Mesenteric fat pad (tissue), 1 donor: ENCODE measurements at places on chromosomes 5 and 9.

DNA sequence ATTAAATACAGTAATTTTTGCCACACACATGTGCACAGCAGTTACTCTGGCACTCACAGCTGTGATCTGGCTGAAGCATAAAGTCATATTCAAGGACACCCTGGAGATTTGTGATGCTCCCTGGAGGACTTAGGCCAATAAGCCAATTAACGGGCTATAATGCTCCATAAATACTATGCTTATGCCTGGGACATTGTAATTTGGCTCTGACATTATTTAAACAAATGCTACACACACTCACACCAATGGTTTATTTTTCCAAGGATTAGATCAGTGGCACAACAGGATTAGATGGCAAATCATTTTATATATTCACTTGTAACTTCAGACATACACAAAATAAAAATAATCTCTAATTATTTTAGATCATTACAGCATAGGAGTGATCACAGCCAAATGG, 111.2 kb downstream of the LMNB1 start:
- DNase-seq: no peak

DNA sequence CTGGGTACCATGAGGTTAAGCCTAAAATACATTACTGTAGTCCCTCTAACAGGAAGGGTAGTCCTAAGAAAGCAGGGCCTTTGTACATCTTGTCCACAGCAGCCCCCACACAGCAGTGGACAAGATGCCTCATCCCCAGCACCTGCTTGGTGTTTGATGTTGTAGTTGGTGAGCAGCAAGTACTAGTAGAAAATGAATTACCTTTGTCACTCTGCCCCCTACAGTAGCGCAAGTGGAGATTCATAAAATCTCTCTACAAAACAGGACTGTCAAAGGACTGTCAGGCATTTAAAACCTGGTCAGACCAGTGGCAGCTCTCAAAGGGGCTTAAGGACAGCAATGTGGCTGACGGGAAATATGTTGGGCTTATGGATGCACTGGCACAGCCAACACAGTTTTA, 122.5 kb downstream of the TMEM174 start:
- DNase-seq: no peak

GRCh38 chr9:127528422-127529251, 77.3 kb downstream of the LRSAM1 start:
- no peak for DNase-seq

GRCh38 chr5:115375893-115376292, 79.4 kb upstream of the CCDC112 start:
- no peak for DNase-seq

GRCh38 chr5:158843305-158843704, 256.4 kb downstream of the EBF1 start:
- DNase-seq: no peak

GRCh38 chr5:171801-172331, 19.4 kb upstream of the LRRC14B start:
- peak; percentile 87 for DNase-seq

DNA sequence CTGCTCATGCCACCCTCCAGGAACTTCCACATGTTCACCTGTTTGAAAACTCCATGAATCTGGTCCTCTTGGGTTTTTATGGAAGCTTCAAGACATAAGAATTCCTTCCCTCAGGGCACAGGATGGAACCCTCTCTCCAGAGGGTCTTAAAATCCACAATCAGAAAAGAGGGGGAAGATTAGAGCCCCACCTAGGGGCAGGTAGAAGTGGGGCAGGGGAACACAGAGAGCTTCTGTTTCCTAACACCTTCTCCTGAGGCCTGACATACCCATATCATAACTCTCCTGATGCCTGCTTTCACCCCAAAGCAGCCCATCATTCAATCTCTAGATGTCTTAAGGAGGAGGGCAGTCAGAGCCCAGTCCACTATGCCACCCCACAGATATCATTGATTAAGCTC, 1087.7 kb upstream of the ARRDC3 start:
- no peak for DNase-seq

DNA sequence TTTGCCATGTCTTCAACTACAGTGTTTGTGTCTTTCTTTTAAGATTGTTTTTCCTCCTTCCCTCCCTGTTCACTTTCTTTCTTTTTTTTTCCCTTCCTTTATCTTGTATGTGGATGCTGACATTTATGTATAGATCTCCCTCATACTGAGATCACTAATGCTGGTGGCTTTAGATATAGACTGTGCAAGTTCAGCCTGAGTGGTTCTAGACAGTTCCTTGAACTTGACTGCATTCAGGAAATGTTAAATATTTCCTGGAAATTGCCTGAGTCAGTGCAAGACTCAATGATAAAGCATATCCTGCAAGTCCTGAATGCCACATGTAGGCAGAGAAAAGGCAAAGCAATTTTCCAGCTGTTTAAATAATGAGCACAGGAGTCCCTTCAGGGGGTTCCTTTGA, 182.5 kb upstream of the NR3C1 start:
- no peak for DNase-seq

- no peak for DNase-seq
These were observed 23.5 kb upstream of the ADCY2 start for GRCh38 chr5:7372399-7372798.

DNA sequence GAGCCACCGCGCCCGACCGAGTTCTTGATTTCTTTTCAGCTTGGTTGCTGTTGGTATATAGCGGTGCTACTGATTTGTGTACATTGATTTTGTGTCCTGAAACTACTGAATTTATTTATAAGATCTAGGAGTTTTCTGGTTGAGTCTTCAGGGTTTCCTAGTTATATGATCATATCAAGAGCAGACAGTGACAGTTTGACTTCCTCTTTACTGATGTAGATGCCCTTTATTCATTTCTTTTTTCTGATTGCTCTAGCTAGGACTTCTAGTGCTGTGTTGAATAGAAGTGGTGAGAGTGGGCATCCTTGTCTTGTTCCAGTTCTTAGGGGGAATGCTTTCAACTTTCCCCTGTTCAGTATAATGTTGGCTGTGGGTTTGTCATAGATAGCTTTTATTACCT, 17.4 kb upstream of the LRRC19 start:
- no peak for DNase-seq

DNA sequence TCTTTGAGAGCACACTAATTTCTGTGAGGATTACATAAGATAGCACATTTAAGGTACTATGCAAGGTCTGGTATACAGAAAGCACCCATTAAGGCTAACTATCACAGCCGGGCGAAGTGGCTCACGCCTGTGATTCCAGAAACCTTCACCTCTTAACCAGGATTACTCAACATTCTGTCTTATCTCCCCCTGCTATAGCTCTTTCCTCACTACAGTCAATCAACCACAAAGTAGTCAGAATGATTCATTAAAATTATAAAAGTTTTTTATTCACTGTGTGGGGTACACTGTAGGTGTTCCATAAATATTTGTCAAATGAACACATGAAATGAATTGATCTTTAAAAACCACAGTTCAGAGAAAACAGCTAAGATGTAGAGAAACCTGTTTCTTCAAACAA, 48.7 kb downstream of the CHD1 start:
- no peak for DNase-seq
